ENCODE measurements at places on chromosomes 7 and 10.

DNA sequence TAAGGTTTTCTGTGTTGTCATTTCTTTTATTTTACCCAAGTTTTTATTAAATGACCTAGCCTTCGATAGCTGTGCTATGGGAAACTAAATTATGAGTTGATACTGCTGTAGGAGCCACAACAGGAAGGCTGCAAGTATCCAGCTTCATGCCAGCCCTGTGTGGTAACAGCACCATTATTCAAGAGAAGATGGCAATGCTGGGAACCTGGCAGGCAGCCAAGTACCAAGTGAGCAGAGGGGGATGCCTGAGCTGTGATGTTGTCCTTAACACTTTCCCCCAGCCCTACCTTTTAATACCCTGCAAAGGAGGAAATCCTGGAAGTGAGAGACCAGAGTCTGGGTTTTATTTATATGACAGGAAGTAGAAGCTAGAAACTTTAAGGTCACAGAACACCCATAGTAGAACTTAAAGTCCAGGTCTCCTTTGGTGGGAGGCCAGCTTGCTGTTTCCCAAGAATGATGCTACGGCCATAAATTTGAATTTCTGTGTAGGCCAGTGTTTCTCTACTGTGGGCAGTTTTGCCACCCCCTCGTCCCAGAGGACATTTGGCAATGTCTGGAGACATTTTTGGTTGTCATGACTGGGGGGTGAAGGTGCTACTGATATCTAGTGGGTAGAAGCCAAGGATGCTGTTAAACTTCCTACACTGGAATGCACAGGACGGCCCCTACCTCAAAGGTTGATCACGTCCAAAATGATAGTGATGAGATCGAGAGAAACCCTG, 9.2 kb upstream of the ATXN7L1 start:
- no peak for DNase-seq

GRCh38 chr10:71902351-71902750, 51.3 kb upstream of the PSAP start:
- DNase-seq, result no peak

DNA sequence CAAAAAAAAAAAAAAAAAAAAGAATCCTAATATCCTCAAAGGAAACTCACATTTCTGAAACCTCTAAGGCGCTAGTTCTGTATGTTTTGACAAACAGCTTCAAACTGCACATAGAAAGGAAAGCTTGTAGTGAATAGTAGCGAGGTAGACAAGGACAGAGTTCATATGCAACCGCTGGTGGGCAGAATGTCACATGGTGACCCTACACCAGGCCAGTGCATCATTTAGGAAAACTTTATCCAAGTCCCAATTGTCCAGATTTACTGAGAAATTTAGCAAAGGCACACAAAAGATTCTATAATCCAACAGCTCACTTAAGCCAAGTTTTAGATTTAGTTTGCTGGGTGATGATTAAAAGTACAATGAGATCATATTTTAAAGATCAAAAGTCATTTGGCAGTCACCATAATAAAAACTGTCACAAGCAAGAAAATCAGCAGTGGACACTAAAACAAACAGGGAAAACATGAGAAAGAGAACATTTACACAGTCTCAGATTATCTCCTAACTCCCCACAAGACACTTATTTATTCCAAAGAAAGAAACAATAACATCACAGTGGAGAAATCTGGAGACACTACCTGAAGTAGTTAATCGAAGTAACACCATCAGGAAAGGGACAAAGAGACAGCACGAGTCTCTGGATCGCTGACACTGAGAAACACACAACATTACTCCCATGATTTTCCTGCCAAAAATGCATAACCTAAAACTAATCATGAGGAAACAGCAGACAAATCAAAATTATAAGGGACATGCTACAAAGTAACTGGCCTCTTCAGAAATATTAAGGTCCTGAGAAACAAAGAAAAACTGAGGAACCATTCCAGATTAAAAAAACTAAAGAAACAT, 20.2 kb downstream of the FAM204A start:
- no peak for DNase-seq

- DNase-seq, result no peak
Measured at GRCh38 chr7:7862393-7862792, 106.2 kb upstream of the GLCCI1 start.

- no peak for DNase-seq
Measured at GRCh38 chr7:30795161-30795948, 24.1 kb downstream of the MINDY4 start.

GRCh38 chr7:25580141-25580540, 351.9 kb upstream of the NPVF start:
- no peak for DNase-seq
